ENCODE measurements at places on chromosomes 6 and 20.

DNA sequence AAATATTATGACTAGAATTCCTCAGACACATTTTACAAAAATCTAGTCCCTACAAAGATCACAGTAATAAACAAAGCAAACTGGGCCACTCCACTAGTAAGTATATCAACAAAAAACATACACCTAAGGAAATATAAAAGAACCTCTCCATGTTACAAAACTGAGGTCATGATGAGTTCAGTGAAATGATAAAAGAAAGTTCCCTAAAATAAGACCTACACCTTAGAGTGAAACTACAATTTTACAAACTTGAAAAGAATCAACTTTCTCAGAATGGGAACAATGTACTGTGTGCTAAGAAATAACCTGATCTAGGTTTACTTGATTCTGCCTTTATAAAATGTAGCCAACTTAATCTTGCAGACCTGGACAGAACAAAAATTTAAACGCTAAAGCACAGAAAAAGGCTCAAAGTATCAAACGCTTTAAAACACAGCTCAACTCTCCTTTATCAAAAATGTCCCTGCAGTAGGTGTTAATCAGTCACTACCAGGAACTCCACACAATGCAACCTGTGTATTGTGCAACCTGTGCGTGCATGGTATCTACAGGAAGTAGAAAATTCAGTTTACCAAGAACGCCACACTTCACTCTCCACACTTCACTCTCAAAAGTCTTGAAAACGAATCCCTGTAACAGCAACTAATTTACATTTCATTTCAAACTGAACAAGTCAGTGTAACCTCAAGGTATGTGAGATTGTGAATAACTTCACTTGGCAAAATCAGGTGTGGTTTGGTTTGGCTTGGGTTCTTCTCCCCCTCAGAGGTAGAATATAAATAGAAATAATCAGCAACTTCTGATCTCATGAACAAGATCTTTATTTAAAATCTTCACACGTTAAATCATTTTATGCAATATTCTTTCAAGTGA, 1.8 kb downstream of the RALGAPA2 start:
- no peak for DNase-seq

DNA sequence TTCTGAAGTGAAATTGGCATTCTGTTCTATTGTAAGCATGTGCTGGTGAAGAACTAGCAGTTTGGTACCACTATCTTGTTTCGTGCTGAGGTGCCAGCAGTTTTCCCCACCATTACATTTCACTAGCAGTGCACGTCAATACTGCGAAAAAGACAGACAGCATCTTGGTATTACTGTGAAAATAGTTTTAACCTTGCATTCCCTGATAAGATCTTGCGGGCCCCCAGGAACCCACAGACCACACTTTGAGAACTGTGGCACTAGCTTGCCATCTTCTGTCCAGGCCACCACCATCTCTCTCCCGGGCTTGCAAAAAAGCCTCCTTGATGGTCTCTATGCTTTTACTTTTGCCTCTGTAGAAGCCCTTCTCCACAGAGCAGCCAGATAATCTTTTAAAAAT, 185.7 kb downstream of the BACH2 start:
- DNase-seq: no peak

DNA sequence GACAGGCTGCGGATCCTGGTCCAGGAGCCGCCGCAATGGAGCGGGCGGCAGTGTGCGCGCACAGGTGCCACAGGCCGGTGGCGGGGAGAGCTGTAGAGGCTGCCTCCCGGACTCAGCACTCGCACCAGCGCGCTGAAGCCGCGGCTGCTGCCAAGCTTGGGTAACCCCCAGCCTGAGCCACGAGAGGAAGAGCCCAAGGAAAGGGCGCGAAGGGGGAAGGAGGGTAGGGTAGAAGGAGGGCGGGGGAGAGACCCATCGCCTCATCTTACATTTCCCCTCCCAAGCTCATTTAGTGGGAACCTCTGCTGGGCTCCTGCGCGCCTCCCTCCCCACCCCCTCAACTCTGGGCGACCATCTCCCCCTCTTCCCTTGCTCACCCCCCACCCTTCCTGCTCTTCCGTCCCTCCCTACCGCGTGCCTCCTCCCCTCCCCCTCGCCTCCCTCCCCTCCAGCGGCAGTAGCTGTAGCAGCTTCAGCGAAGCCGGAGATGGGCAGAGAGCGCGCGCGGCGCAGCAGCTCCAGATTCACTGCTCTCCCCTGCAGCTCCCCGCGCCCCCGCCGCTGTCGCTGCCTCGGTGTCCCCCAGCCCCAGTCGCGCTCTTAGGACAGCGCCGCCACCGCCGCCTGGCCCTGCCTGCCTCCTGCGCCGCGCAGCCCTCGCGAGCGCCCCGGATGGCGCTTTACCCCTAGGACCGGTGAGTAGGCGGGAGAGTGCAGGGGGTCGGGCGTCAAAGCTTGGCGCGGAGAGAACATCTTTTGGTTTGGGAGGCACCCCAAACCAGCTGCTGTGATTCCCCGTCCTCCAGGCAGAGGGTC, at the start of gene FUT9:
Gene FUT9, plus strand, starts transcription at position 457 of the 816 bp plus-strand sequence. CDS start 187,182 bp downstream, outside the sequence.
- peak; percentile 94 for DNase-seq

DNA sequence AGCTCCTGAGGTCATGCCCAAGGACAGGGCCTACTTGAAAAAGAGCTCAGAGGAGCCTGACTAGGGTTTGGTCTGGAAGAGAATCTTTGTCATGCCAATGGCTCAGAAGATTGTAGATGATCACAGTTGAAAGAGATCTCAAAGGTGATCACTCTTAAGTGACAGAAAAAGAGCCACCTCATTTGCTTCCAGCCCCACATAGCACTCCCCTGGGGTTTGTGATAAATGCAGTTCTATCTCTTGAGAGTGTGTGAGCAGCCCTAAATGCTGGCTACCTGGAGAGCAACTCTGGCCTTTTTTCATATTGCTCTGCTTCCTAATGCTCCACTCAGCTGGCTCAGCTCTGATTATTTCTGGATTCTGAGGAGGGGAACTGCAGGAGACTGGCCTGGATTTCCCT, 39.3 kb downstream of the KLHL32 start:
- DNase-seq: no peak

DNA sequence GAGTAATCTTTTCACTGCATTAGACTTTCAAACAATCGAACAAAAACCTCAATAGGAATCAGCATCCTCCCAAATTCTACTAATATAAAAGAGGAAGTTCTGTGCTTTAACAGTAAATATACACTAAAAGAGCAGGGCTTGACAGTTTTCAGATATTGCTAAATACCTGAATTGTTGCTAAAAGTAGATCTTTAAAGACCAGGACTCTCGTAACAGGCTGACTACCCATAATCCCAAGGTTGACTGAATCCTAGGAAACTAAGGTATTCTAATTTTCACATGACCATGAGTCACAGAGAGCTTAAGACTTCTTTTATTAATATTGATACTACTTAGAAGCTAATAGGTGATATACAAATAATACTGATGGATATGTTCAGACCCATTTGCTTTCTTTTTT, 10.1 kb downstream of the CD164 start:
- no peak for DNase-seq

DNA sequence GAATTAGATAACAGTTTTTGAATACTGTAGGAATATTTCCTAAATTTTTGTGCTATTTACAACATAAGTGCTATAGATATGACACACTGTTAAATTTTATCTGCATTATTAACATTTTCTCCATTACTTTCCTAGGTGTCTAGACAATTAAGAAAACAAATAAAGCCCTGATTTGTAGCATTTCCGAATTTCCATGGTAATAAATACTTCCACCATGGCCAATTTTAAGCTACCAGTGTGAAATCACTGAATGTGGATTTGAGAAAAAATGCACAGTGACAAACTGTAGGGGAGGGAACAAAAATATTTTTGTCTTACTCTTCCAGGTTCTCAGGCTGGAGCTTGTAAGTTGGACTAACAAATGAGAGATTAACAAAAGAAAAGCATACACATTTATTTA, 27.9 kb downstream of the LIN28B start:
- no peak for DNase-seq

DNA sequence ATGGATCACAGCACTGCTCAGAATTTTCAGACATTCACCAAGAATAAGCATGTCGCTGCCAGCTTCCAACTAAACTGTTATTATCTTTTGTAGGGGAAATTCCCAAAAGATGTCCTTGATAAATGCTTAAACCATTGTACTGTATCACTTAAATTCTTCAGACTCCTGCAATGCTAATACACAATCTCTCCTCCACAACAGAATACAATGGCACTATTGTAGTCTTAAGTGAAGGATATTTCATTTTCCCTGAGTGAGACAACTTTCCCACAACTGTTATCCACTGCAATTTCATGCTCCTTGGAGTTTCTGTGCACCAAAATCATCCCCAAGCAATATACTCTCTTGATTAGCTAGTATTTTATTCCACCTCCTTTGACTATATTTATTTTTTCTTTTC, 189.7 kb downstream of the COL9A1 start:
- no peak for DNase-seq

- DNase-seq: no peak
These were observed 40.5 kb downstream of the SAMD5 start for GRCh38 chr6:147548921-147549475.

- no peak for DNase-seq
These were observed 1.7 kb upstream of the WFDC2 start for GRCh38 chr20:45467861-45468260.

DNA sequence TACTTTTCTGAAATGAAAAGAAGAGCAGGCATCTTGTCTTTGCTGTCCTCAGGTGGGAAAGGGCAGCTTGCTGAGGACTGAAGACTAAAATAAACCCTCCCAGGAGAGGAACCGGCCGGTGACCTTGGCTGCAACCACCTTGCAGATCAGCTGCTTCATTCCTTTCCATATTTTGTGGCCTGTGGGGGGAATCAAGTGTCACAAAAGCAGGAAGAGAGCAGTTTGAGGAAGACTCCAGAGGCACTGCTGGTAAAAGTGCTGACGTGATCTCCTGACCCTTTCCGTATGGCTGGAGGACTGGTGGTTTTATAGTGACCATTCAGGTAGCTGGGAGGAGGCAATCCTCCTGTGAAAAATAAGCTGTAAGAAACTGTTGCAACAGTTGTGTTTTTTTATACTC, 157.0 kb downstream of the PLCB4 start:
- DNase-seq: no peak

- DNase-seq: peak; percentile 15
These were observed 26.0 kb downstream of the TOX2 start for GRCh38 chr20:43940518-43941225.

- no peak for DNase-seq
These were observed 1.0 kb downstream of the NCOA7 start for GRCh38 chr6:125791820-125792165.

- no peak for DNase-seq
These were observed 194.0 kb downstream of the PKHD1 start for GRCh38 chr6:51893366-51893765.

DNA sequence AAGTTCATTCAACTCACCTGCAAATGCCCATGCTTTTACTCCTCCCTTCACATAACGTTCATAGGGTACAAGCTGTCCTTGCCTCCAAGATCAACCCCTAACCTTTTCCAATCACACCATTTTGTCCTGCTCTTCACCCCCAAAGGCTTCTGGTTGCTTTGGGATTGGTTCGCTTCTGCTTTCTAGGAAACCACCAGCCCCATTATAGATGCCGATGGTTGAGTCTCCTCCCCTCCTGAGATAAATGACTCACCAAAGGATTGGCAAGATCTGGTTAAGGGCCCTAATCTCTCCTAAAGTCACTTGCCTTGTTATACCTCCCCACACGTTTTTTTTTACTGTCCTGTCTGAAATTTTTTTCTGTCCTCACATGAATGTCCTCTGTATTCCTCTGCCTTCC, 311.4 kb downstream of the HACE1 start:
- no peak for DNase-seq

GRCh38 chr20:21074605-21075336, 31.4 kb downstream of the LINC00237 start:
- no peak for DNase-seq

GRCh38 chr6:3468585-3468984, 11.7 kb upstream of the SLC22A23 start:
- DNase-seq: no peak

- DNase-seq: no peak
These were observed 337.4 kb downstream of the GRIK2 start for GRCh38 chr6:101730954-101731353.

- no peak for DNase-seq
These were observed 16.9 kb upstream of the STK35 start for GRCh38 chr20:2084703-2085102.

DNA sequence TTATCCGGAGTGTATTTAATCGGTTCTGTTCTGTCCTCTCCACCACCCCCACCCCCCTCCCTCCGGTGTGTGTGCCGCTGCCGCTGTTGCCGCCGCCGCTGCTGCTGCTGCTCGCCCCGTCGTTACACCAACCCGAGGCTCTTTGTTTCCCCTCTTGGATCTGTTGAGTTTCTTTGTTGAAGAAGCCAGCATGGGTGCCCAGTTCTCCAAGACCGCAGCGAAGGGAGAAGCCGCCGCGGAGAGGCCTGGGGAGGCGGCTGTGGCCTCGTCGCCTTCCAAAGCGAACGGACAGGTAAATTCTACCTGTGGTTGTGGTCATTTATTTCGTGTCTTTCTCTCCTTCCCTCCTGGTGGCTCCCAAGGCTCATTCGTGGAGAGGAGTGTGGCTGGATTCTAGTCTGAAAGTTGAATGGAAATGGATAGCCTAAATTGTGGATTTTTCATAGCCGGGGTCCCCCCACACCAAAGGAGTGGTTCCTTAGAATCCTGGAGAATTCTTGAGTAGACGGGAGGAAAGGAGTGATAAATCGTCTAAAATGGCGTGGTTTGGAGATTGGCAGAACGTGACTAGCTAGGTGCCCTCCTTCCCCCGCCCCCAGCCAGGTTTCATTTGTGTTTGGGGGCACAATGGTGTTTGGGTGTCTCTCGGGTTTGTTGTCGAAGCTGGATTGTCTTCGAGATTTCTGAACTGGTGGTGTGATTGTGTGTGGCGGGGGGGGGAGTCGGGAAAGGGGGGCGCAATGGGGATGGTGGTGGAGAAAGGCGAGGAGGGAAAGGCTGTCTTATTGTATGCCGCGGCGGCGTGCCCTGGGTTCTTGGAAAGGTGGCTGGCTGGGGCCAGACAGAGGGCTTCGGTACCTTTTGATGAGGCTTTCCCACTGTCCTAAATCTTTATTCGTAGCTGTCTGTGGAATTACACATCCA, 673 bp downstream of the MARCKS start:
- DNase-seq: peak; percentile 82
